DND-41 (cell line): ENCODE measurements at places on chromosomes 5 and 9.

GRCh38 chr9:36029765-36030528, 6.8 kb upstream of the RECK start:
- no peak for DNase-seq

- no peak for DNase-seq
These were observed 371.1 kb downstream of the SPOCK1 start for GRCh38 chr5:137128012-137128411.

DNA sequence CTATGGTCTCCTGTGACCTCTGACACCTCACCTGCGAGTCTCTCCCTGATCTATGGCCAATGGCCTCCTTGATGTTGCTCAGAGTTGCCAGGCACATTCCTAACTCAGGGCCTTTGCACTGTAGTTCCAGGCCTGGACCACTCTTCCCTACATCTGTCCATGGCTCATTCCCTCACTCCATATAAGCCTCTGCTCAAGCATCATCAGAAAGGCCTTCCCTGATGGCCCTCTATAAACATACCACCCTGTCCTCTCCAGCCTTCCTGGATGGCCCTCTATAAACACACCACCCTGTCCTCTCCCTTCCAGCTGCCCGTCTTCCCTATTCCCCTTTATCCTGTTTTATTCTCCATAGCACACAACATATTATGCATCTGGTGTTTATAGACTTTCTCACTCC, 102.8 kb downstream of the GTF3C4 start:
- no peak for DNase-seq

GRCh38 chr5:160938532-160938931, 86.5 kb upstream of the ATP10B start:
- DNase-seq: no peak

- no peak for DNase-seq
These were observed 210.2 kb upstream of the GAS1 start for GRCh38 chr9:87157366-87158031.

- DNase-seq: no peak
These were observed 51.0 kb downstream of the FBN2 start for GRCh38 chr5:128487041-128487440.

GRCh38 chr9:14301006-14301405, 12.9 kb downstream of the NFIB start:
- DNase-seq: no peak

- DNase-seq: no peak
These were observed 170.1 kb upstream of the PITX1 start for GRCh38 chr5:135204151-135204600.

GRCh38 chr9:13013991-13014883, 239.4 kb downstream of the LURAP1L start:
- no peak for DNase-seq

DNA sequence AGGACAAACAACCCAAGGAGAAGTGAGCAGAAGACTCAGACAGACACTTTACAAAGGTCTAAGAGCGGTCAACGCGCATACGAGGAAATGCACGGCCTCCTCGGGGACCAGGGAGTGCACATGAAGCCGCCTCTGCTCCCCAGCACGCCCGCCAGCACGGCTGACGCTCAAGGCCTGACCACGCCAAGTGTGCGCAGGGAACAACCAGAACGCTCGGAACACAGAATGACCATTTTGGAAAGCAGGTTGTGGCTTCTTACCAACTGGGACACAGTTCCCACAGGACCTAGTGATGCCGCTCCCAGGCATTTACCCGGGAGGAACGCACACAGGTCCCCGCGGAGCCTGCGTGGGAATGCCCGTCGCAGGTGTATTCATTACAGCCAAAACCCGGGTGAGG, 191.5 kb upstream of the PPP1R26 start:
- DNase-seq: no peak

DNA sequence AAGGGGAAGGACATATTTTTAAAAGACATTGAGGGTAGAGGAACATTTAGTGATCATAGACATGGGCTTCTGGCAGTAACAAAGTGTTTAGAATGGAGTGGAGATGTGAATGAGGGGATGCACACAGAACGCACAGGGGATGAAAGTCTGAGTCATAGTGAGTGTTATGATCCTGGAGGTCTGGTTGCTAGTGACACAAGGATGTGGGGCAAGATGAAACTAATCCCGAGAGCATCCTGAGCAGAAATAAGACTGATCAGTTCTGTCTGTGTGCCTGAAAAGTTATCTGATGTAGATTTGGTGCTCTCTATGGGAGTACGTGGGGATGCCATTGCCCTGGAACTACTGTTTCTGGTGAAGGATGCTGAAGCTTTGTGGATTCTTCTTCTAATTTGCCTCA, 141.1 kb downstream of the CHSY3 start:
- DNase-seq: no peak

DNA sequence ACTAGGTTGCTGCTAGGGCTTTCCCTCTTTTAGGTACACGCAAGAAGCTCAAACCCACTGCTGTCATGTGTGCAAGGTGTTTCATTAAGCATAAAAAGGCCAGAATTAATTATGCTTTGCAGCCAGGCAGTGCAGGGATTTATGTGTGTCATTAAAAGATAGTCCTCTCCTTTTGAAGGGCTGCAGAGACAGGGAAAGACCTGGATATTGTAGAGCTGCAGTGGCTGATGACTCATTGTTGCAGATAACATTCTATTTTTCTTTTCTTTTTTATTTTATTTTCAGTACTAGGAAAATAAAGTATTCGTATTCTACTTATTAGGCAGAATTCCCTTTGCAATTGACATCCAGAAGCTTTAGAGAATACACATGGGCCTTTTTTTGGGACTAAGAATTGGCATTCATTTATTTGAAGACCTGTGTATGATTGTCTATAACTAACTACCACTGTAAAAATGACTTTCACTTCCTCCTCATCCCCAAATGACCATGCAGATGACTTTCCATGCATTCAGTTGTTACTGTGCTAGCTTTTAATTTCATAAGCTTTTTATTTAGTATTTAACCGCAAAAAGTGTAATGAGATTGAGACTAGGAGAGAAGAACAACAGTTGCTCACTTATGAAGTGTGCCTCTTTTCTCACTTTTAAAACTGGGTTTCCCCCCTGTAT, 113.0 kb downstream of the PAM start:
- DNase-seq: no peak

DNA sequence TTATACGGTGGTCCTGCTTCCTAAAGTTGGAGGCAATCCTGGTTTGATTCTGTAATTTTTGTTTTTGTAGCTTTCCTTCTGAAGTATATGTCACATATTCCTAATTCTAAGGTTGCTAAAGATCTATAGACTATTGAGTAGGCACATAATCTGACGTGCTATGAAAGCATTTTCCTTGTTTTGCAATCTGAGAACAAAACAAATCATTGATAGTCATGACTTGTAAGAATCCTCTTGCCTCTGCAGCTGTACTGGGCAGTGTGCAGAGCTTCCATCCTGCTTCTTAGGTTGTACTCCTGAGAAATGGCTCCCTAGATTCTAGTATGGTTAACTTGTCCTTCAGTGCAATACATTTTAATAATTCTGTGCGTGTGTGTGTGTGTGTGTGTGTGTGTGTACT, 35.4 kb downstream of the SEMA6A start:
- DNase-seq: no peak

GRCh38 chr5:156515121-156515520, 188.2 kb downstream of the SGCD start:
- DNase-seq: no peak

DNA sequence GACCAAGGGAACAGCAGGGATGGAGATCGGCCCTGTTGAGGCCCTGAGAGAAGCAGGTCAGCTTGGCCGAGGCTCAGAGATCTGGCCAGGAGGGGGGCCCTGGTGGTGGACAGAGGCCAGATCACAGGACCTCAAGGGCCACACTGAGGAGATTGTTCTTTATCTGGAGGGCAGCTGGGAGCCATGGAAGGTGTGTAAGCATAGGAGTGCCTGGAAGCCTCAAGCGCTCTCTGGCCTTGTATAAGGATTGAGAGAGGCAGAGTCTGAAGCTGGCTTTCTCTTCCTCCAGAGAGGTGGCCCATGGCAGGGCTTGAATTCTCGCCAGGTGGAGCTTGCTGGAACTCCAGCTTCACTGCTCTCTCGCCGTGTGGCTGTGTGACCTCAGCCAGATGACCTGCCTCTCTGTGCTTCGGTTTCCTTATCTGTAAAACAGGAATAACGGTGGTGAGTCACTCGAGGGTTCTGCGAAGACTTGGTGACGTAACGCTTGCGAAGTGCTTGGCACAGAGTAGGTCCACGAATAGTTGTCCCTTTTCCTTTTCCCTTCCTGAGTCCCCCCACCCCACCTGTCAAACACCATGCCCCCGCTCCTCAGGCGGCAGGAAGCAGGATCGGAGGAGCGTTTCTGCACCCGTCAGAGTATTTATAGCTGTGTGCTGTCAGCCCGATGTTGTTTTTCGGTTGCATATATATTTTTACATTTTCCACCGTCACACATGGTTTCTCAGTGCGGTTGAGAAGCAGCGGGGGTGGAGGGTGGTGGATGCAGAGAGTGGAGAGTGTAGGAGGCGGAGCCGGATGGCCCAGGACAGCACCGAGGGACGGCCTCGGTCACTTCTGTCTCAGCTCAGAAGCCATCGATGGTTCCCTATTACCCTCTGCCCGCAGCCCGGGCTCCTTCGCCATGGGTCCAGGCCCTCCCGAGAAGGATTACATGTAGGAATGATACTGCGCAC, 17.0 kb upstream of the CRB2 start:
- no peak for DNase-seq

DNA sequence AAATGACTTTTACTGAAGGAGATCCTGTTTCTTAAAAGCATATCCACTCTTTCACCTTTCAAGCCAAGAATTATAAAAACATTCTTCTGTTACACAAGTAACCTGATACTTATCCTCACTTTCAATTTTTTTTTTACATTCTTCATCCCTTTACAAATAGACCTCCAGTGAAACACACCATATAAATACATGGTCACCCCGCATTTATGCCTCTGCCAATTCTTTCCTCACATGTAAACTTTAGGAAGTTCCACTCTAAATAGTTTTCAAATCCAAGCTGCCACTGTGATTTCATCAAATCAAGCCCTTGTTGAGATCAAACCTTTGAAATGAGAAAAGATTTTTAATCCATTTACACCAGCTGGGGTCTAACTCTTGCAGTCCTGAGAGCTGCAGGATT, 40.0 kb downstream of the GAS1 start:
- no peak for DNase-seq

DNA sequence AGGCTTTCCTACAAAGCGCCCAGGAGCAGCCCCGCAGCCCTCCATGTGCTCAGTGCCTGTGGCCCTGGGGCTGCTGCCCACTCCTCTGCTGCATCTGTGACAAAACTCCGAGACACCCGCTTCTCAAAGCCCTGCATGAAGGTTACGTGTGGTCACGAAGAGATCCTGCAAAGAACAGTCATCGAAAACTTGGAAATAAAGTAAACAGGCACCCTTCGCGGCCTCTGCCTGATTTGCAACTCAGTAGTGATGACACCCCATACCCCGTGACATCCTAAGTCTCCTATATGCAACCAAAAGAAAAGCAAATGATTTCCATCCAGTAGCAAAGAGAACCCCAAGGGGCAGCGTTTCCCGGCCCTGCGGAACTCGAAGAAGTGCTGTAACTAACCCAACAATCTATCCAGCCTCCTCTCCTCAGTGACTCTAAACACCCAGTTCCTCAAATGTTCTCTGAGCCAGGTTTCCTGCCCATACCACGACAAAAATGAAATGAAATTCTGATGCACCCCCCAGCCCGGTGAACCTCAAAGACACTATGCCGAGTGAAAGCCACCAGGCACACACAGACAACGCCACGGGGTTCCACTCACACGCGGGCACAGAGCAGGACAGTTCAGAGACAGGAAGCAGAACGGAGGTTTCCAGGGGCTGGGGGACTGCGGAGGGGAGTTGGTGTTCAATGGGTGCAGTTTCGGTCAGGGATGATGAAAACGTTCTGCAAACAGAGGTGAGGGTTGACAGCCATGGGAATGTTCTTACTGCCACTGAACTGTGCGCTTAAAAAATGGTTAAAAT, 19.0 kb downstream of the NACC2 start:
- no peak for DNase-seq
